ENCODE measurements at places on chromosomes 7 and 10. TPM values are rescaled to one million over a fixed set of nuclear protein-coding genes. Genes with fewer than 3 reads are reported as not detected.

DNA sequence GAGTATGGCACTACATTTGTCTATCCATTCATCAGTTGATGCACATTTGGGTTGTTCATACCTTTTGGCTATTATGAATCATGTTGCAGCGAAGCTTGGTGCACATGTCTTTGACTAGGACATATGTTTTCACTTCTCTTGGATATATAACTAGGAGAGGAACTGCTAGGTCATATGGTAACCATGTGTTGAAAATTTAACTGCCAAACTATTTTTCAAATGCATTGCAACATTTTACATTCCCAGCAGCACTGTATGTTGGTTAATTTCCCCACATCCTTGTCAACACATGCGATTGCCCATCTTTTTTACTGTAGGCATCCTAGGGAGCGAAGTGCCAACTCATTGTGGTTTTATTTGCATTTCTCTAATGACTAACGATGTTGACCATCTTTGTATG lies 183.4 kb downstream of the PRKCQ start:
- no peak for DNase-seq

DNA sequence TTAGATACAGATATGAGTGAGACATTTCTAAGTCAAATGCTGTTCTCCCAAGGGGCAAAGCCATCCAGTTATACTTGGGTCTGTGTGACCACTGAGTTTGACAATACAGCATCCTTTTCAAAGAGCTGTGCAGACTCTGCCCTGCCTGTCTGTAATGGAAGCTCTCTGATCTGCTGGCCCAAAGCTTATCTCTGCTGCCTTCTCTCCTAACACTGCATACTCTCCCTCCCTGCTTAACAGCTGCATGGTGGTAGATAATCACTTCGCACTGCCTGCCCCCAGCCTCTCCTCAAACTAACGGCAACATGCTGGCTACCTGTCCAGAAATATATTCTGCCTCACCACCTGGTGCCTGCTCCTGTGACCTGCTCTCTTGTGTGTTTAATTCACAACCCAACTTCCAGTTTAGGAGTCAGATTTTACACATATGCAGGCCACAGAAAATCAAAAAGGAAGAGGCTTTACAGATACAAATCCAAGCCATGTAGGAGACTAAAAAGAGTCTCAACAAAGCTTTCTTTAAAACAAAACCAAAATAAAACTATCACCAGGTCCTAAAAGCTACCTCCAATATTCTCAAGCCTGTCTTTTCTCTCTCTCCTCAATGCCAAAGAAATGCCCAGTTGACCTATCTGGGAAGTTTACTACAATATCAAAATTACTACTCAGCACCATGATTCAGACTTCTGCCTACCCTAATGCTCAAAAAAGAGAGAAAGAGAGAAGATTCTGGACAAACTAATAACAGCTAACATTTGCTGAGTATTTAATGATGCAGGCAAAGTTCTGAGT lies 145.6 kb downstream of the RELN start:
- no peak for DNase-seq

Gene ANXA8
- not detected for total RNA-seq

DNA sequence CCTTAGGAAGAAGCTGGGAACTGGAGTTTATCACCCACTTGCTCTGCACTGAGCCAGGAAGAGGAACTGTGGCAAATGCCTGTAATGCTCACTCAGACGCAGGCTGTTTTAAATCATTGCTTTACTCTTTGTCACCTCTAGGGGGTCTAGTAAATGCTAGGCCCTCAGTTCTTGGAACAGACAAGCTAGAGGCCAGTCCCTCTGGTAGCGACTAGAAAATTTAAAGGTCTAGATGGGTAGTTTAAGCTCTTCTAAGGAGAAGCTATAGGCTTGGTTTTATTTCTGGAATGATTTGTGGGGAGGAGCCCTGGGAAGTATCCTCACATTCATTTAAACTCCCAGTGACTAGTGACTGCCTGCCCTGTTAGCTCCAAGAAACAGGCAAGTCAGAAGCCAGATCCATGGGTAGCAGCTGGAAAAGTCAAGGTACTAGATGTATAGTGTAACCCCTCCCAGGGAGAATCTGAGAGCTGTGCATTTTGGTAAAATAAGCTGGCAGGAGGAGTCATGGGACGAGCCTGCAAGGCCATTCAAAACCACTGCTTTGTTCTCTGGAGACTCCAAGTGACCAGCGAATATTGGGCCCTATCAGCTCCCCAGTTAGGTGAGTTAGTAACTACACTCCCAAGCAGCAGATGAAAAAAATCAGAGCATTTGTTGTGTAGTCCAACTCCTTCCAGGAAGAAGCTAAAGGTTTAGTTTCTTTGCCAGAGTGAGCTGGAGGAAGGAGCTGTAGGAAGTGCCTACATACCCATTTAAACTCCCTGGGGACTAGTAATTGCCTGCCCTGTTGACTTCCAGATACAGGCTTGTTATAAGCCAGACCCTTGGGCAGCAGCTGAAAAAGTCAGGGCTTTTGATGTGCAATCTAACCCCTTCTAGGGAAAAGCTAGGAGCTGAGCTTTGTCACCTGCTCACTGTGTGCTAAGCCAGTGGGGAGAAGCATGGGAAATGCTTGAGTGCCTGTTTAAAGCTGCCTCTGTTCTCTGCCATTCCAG lies 68.9 kb downstream of the DYNC1I1 start:
- no peak for DNase-seq

Gene DDX21
- total RNA-seq: 57.7 TPM

DNA sequence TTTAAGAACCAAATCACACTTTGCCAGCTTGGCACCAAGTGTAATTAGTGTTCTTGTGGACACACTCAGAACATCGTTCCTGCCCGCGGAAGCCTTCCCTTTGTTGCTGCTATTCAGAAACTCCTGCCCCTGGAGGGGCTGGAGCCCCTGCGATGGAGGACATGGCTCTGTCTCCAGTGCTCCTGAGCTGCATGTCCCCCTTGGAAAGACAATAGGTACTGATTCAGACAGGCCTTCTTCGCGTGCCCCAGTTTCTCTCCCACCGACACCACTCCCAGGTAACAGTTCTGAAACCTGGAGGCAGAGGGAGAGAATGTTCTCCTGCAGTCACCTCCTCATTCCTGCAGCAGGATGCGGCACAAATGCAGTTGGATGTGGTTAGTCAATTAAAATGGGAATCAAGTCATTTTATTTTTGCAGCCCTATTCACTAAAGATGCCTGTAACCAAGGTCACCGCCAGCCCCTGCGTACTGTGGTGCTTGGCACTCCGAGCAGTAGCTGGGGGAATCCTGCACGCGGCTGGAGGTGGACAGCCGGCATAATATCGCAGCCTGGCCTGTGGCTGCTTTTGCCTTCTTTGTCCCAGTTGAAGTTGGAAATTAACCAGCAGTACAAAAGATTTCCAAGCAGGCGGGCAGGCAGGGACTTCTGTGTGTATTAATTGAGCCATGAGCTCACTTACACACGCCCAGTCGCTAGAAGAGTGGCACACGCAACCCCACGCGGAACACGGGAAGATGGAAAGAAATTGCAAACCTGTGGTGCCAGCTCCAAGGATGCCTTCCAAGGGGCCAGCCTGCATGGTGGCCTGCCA lies 205.7 kb downstream of the EBF3 start:
- DNase-seq: no peak

- DNase-seq: no peak
Measured at GRCh38 chr10:110791541-110792073, 80.1 kb upstream of the PDCD4 start.

Gene WNT2
- total RNA-seq: not detected

Gene RELN
- total RNA-seq: 0.20 TPM

- DNase-seq: no peak
Measured at GRCh38 chr7:85719981-85720953, 533.4 kb upstream of the SEMA3D start.

- DNase-seq: no peak
Measured at GRCh38 chr10:78337646-78338391, 304.2 kb downstream of the RPS24 start.

- DNase-seq: no peak
Measured at GRCh38 chr10:60394446-60394845, 4.8 kb upstream of the ANK3 start.

DNA sequence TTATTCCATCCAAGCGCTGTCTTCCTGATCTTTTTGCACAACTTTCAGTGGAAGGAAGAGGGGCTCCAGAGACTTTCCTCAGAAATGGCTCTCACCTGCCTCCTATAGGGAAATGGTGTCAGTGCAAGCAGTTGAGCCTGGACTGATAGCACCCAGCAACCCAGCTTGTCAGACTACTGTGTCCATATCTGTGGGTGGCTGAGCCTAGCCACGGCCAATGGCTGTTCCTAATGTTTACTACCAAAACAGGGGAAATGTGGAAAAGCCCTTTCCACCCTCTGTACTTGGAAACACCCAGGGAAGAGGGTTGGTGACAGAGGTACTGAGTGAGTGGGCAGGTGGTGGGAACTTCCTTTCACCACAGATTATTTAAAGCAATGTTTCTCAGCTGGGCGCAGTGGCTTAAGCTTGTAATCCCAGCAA lies 4.3 kb upstream of the YKT6 start:
- no peak for DNase-seq

DNA sequence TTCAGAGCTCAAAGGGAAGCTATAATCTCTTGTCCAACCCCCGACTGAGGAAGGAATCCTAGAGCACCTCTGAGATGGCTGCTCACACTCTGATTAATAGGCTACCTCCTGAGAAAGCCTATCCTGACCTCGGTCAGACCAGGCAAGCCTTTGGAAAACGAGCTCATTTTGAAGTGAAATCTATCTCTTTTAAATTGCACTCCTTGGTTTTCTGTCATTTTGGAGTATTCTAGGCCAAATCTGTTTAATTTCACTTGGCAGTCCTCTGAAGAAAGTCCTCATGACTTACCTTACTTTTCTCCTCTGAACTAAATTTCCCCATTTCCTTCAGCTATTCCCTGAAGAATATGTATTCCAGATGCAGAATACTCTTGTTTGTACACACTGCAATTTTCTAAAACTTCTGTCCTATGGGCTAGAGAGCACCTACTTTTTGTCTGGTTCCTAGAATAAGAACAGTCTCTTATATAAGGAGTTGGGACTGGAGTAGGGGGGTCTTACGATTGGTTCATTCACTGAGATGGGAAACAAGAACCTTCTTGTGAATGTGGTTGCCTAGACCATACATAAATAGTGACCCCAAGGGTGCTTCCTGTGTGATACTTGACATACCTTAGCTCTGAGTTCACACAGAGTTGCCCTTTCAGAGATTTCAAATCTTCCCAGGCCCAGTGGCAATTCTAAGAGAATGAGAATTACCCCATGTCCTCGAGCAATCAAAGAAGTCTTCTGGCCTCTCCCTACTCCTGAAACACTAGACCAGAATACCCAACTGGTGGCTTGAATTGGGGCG lies 31.9 kb upstream of the HPS1 start:
- no peak for DNase-seq

DNA sequence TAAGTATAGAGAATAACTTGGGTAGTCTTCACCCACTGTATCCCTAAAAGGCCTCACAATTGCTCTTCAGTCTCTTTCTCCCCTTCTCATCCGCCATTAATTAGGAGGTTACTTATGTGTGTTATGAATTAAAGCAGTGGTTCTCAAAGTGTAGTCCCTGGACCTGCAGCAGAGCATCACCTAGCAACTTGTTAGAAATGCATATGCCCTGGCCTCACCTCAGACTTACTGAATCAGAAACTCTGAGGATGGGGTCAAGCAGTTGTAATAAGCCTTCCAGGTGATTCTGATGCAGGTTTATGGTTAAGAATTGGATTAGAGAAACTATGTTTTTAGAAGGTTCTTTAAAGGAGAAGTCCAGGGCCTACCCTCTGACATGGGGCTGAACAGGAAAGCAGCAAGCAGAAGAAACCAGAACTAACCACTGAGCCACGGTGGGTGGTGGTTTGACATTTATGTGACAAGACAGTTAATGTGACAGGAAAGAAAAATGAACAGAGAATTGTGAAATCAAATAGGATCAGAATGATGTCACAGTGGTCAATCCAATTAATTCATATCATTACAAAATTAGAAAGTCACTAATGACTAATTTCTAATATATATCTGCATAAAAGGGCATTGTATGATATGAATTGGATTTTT lies 37.6 kb downstream of the ENTPD1 start:
- DNase-seq: no peak

GRCh38 chr7:2175514-2175913 lies 57.2 kb downstream of the MAD1L1 start:
- no peak for DNase-seq

Gene AP3M1
- total RNA-seq: 37.1 TPM

- no peak for DNase-seq
Measured at GRCh38 chr7:69204943-69205342, 393.3 kb upstream of the AUTS2 start.

Gene ECHS1
- 20.9 TPM for total RNA-seq

Gene CALHM3
- total RNA-seq: not detected

DNA sequence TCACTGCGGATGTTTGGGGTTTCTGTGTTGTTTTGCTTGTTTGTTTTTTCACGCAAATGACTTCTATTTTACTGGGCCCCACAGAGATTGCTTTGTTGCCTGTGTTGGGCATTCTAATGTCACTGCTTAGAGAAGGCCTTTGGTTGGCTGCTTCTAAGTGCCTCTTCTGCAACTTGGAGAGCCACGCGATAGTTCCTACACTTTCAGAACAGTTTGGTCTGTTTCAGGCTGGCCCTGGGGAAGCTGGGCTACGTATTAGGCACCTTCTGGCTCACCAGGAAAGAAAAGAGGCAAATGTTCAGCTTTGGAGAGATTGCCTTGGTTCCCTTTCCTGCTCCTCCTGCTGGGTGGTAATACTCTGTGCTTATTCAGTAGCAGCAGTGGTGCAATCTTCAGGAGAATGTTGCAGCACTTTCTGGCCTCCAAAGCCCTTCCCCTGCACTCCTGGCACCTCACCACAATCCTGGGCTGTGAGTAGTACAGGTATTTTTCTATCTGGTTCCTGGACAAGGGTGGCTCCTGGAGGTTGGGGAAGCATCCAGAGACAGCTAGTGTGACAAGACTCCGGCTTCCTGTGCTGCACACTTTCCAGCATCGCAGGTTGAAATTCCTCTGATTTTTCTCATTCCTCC lies 1.2 kb downstream of the ANTXRL start:
- no peak for DNase-seq

Gene FGL2
- 2.0 TPM for total RNA-seq

DNA sequence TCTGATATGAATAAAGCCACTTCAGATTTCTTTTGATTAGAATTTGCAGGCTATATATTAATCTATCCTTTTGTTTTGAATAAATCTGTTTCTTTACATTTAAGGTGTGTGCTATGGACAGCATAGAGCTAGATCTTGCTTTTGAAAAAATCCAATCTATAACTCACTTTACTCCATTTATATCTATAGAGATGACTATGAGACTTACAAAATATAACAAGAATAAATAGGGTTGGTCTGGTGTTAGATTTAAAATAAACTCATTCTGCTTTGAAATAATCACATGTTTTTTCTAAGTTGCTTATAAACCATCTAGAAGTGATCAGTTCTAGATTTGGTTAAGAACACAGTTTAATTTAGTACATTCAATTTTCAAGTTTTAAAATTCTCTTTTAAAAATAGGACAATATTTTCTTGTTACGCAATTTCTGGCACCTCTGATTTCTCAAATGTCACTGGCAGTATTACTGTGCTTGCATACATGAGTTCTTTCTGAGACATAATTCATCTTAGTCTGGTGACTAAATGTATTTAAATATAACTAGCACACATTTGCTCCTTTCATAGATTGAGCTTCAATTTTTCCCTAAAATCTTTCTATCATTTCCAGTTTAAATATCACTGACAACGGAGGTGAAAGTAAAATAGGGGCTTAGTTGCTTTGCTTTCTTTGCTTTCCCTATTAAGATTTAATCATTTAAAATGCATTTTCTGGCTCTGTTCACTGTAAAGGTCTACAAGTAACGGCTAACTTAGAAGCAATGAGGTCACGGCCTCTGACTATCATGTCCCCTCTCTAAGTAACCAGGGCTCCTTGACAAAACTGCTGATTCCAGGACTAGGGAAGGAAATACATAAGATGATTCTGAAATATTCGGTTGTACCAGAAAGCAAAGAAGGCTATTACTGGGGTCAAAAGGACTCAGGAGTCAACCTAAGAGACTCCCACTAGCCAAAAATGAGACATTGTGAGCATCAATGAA lies 89.3 kb downstream of the ICA1 start:
- DNase-seq: no peak

Gene RBP3
- not detected for total RNA-seq

Gene KLHL7
- 25.2 TPM for total RNA-seq

All from T-cell (primary cell).